ENCODE measurements at places on chromosomes 3 and 15. TPM values are rescaled to one million over a fixed set of nuclear protein-coding genes. Genes with fewer than 3 reads are reported as not detected.

GRCh38 chr3:146796078-146796477 is 190.9 kb upstream of the PLSCR5 start:
- DNase-seq: no peak

- DNase-seq: no peak
Measured at GRCh38 chr3:107542665-107543064, 19.9 kb downstream of the BBX start.

- DNase-seq: no peak
Measured at GRCh38 chr3:59456852-59457485, 407.1 kb upstream of the CFAP20DC start.

- DNase-seq: no peak
Measured at GRCh38 chr15:91032919-91033803, 10.8 kb upstream of the VPS33B start.

- no peak for DNase-seq
Measured at GRCh38 chr3:52816654-52817053, 13.8 kb downstream of the ITIH4 start.

DNA sequence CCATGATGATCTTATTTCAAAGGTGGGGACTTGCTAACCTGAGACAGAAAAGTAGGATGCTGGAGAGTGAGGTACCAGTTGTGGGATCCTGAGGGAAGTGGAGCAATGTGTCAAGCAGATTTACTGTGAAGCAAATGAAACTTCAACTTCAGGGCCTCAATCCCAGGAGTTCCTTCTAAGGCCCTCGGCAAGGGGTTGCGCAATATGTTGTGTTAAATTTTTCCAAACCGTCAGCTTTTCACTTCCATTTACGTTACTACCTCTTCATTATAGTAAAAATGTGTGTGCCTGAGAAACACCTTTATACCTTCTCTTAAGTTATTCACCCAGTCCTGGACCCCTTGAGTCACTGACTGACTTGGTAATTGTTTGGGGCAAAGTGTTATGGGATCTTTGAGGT is 42.5 kb upstream of the KCNH8 start:
- DNase-seq: no peak

DNA sequence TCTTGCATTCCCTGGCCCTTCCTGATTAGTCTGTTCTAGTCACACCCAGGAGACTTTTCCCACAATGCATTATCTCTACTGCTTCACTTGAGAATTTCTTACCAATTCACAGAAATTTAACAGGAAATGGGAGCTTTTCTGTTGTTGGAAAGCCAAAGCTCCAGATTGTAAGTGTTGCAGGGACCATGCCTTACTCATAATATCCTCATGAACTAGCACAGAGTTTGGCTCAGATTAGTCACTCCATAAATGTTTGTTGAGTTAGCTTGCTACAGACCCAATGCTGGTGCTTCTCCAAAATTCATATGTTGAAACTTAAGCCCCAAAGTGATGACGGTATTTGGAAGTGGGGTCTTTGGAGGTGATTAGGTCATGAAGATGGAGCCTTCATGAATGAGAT is 232.6 kb downstream of the GAP43 start:
- no peak for DNase-seq

GRCh38 chr3:13528217-13528867 is 20.6 kb upstream of the FBLN2 start:
- DNase-seq: no peak

GRCh38 chr3:30156586-30157498 is 449.6 kb upstream of the TGFBR2 start:
- no peak for DNase-seq

GRCh38 chr15:35533130-35534110 is 12.5 kb downstream of the DPH6 start:
- DNase-seq: no peak

GRCh38 chr3:179107617-179108016 is 36.0 kb upstream of the ZMAT3 start:
- DNase-seq: no peak

DNA sequence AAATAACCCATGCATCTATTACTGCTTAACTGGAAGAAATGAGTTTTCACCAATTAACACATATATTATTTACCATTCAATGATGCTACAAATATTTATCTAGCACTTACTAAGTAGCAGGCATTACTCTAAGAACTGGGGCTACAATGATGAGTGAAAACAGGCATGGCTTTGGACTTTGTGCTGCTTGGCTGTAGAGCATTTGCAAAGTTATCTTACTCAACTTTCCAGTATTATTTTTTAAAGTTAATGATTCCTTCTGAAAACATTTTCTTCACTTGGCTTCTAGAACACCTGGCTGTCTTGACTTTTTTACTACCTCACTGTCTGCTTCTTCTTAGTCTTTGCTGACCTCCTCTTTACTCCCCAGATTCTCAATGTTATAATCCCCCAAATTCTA is 1.8 kb downstream of the C3orf33 start:
- DNase-seq: no peak

- DNase-seq: no peak
Measured at GRCh38 chr15:73901126-73901810, 25.0 kb upstream of the LOXL1 start.

DNA sequence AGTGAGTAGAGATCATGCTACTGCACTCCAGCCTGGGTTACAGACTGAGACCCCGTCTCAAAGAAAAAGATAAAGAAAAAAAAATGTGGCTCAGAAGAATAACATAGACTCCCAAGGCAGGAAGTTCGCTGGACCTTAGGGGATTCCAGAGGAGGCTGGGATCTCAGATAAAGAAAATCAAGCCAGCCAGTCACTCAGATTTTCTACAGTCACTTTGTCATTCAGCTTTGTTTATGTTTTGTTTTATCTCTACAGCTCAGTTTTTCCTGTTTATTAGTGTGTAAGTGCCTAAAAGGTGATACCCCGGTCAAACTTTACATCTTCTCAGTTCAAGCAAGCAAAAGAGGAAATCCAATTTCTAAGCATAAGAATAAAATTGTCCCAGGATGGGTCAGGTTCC is 6.3 kb downstream of the TMEM202 start:
- DNase-seq: no peak

- no peak for DNase-seq
Measured at GRCh38 chr15:77518458-77518857, 97.8 kb downstream of the HMG20A start.

- no peak for DNase-seq
Measured at GRCh38 chr15:70435872-70436271, 327.5 kb downstream of the UACA start.

DNA sequence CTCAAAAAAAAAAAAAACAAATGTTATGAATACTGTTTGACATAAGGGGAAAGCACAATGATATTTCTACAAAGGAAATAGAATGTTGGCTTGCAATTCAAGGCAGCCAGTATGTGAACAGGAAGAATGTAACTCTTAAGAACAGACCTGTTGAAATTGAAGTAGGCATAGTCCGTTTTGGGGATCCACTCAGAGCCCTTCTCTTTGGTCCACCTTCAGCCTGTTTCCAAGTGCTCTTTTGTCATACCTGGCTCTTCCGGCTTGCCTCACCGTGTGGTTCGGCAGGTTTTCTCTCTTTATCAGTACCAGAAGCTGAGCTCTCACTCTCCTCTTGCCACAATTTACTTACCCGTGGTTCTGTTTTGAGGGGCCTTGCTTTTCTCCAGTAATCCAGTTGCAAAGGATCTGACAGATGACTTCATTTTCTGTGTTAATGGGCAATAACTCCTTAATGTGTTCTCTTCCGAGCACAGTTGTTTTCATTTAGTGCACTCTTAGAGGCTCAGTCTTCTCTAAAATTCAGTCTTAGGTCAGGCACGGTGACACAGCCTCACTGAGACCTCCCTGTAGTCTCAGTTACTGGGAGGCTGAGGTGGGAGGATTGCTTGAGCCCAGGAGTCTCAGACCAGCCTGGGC is 6.7 kb downstream of the ABHD17C start:
- DNase-seq: no peak

DNA sequence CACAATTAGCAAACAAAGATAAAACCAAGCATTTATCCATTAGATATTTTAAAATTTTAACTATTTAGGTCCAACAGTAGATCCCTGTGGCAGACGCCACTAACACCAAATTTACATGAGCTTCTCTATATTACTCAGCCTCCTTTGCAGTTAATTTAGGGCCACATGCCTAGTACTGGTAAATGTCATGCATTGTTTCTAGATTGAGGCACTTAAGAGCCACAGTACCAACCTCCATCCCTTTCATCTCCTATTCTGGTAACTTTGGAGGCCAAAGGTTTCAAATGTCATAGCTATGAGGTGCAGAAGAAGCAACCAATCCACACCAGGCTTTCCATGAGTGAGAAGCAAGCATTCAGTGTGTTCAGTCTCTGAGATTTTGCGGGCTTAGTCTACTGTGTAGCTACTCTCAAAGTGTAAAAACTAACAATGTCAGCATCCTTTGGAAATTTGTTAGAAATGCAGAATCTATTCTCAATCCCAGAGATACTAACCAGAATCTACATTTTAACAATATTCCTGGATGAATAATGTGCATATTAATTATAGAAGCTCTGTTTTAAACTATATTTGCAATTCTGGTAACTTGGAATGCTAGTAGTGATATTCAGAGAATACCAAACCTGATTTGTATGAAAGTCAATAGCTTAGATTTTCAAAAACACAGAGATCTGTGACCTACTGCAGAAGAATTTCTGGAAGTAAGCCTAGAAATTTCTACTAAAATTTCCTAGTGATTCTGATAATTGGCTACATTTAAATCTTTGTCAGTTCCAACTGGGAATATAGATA is 206.3 kb upstream of the CD96 start:
- no peak for DNase-seq

GRCh38 chr15:82995938-82996337 is 9.9 kb downstream of the RAMAC start:
- DNase-seq: no peak

Gene NRG4
- total RNA-seq: 2.2 TPM

Gene DTX3L
- 4.4 TPM for total RNA-seq

Gene CCR9
- not detected for total RNA-seq

Gene POLR2H
- 32.5 TPM for total RNA-seq

Gene SGO1
- 6.8 TPM for total RNA-seq

Gene CACNA1D
- 27.9 TPM for total RNA-seq

Gene CORO2B
- 30.2 TPM for total RNA-seq

Gene COL6A6
- 5.4 TPM for total RNA-seq

Gene WDR93
- 0.91 TPM for total RNA-seq

Gene NR2F2
- 22.8 TPM for total RNA-seq

Gene ATG3
- 27.3 TPM for total RNA-seq

Gene GOLGA8J
- total RNA-seq: 0.36 TPM

Gene CSTA
- not detected for total RNA-seq

Gene SATB1
- 77.8 TPM for total RNA-seq

Gene GLDN
- total RNA-seq: 1.2 TPM

Measured in cerebellum (tissue), 4 donors.